HepG2 (cell line): ENCODE measurements at places on chromosomes 6 and 20. TPM values are rescaled to one million over a fixed set of nuclear protein-coding genes. Genes with fewer than 3 reads are reported as not detected.

- DNase-seq: no peak
These were observed 63.1 kb downstream of the COL12A1 start for GRCh38 chr6:75142721-75143120.

DNA sequence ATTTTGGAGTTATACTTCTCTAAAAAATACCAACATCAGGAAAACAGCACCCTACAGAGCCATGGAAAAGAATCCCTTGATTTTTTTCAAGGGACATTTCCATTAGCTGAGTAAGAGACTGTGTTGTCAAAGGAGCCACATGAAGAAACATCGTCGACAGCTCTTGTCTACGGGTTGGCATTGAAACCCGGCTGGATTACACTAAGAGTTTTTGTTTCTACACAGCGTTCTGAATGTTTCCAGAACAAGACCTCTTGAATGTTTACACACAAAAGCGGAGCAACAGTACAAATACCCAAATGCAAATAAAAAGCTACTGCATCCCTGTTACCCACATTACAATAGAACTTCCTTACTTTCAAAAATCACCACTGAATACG lies 2.4 kb upstream of the MYLK4 start:
- DNase-seq: no peak

- no peak for DNase-seq
These were observed 27.1 kb downstream of the C20orf173 start for GRCh38 chr20:35502352-35502751.

GRCh38 chr6:158570681-158570962 lies 10.7 kb downstream of the TMEM181 start:
- peak; percentile 60 for DNase-seq

The ZC3H12D gene
- total RNA-seq: 2.1 and 2.7 TPM in 2 replicates

The SCUBE3 gene
- not detected in 2 replicates for total RNA-seq
